Ureter (tissue), 1 donor: ENCODE measurements at places on chromosomes 1 and 21.

DNA sequence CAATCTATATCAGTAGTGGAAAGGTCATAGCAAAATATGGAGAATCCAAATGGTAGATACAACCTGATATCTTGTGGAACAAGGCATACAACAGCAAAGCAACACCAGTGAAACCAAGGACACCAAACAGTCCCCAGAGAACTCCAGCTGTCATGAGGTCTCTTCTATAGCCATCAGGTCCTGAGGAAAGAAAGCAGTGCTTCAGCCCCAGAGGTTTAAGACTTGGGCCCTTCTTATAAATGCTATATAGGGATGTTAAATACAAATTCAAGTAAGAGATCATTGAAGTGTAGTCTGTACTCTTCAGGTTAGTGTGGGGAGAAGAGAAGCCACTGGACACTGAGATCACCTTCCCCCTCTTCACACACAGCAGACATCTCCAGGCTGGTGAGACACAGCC is 10.1 kb downstream of the FCRL2 start:
- DNase-seq: no peak

DNA sequence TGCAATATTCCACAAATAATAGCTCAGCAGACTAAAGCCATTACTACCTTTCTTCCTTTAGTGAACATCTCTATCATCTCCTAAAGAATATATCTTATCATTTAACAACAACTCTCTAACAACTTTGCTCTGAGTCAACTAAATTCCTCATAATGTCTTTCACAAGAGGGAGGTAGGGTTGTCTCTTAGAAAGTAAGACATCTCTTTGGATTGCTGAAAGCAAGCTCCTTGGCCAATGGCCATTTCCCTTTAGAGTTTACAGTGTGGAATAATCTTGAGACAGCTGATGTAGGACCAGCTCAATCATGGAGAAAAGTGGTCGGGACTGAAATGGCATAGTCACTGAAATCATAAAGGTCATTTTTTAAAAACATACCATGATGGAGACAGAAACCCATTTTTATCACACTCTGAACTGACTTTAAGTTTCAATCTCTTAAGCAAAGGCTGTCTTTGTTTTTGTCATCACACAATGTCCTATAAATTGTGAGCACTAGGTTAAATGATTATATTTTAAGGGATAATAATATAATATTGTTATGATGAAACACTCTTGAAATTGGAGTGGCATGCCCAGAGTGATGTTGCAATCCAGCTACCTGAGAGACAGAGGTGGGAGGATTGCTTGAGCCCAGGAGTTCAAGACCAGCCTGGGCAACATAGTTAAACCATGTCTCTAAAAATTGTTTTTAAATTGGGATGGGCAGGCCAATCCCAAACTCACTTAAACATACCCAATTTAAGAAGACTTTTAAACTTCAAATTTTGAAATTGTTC is 91.1 kb downstream of the SLC44A5 start:
- no peak for DNase-seq

- DNase-seq: no peak
Observed at GRCh38 chr1:201400212-201400851, 1.2 kb upstream of the LAD1 start.

DNA sequence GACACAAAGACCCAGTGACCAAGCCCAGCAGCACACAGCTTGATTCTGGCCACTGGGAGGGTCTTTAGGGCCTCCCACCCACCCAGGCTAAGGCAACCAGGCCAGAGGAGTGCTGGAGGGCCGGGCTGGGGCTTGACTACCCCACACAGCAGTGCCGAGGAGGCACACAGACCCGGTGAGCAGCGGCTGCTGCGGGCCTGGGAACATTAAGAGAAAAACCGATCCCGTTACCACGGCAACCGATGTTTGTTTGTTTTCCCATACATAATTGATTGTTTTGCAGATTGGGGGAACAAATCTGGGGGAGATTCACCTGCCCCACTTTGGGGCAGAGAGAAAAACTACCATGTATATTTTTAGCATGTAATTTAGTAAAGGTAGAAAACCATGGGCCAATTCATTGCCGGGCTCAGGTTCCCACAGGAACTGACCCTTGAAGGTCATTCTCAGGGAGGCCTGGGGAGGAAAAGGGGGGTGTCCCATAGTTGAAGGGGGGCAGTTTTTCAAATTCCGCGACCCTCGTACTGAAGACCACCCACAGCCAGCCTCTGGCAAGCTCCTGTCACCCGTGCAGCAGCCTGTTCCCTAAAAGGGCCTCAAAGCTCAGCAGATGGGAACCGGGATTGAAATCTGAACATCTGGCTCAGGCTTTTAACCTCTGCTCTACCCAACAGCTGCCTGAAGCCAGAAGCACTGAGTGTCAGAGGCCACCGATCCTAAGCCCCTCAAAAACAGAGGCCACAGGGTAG is 35.3 kb downstream of the CHD5 start:
- DNase-seq: no peak

DNA sequence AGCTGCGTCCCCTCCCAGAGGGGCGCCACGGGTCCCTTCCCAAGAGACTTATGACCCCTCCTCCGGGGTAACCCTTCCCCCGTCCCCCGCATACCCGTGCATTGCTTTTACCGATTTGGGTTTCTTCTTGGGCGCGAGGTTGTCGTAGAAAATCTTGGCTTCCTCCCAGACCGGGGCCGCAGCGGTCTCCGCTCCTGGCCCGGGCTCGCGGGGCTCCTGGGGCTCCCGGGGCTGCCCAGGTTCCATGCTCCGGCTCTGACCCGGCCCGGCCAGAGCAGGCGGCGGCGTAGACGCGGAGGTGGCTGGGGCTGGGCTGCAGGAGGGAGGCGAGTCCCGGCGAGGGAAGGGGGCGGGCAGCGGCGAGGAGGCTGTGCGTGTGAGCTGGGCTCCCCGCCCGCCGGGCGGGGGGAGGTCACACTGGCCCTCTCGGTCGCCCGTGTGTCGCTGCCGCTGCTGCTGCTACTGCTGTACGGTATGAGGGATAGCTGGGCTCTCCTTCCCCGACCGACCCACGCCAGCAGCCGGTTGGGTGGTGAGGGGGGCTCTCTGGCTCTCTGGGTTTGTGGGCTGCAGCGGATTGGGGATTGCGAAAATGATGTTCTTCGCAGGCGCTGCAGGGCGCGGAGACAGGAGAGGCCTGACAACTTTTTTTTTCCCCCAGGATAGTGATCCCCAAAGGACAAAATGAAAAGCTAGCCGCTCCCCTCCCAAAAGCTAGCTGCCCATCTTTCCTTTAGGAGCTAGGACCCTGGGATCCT is at the start of gene NT5C1A:
Gene NT5C1A, minus strand, starts transcription at position 315 of the 758 bp plus-strand sequence. Its CDS starts 69 bp downstream, at position 246.
- DNase-seq: no peak

DNA sequence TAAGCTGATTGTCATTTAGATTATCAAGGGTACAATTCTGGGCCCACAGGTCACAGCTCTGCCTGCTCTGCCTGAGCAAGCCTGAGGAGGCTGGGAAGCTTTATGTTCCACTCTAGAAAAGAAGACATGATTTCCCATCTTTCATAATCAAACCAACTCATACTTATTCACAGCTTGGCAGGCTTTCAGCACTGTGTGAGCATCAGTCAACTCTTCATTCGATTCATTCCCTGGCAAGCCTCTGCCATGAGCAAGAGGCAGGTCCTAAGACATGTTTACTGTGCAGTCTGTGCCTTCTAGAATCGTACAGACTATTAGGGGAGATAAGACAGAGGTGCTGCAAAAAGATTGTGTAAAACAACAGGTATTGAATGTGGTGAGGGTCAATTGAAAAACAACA is 24.5 kb upstream of the KIRREL1 start:
- no peak for DNase-seq

DNA sequence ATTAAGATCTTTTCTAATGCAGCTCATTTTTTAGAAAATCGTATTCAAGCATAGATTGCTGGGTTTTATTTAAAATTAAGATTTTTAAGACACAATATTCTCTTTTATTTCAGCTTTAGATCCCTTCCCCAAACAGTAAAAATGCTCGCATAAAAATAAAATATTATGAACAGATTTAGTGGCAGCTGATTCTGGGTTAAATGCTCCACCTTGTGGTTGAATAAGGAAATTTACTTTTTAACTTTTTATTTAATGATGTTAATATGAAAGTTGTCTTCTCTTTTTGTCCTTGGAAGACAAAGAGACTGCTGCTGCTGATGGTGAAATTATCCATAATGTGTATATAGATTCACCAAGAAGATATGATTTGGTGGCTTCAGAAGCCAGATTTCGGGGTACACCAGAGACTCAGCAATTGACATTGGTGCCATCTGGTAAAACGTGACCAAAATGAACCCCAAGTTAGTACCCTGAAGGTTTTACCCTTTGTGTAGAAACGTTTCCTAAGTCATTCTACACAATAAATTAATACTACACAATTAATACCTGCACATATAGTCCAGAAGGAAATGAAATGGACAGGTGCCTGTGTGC is 128.0 kb downstream of the ADAMTS1 start:
- no peak for DNase-seq

DNA sequence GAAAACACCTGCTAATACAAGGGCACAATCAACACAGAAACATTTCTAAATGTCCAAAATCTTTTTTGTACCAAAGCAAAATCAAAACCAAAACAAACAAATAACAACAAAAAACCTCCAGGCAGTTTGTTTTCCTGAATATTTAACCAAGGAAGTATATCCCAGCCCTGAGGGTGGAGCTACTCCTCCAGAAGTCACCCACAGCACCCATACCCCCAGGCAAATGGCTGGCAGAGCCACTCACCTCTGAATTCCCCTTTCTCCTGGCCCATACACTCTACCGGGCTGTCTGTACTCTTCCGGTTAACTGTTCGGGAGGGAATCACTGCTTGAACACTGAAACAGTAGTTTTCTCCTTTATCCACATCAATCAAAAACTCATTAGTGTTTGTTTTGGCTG is 9.5 kb downstream of the F3 start:
- DNase-seq: no peak

DNA sequence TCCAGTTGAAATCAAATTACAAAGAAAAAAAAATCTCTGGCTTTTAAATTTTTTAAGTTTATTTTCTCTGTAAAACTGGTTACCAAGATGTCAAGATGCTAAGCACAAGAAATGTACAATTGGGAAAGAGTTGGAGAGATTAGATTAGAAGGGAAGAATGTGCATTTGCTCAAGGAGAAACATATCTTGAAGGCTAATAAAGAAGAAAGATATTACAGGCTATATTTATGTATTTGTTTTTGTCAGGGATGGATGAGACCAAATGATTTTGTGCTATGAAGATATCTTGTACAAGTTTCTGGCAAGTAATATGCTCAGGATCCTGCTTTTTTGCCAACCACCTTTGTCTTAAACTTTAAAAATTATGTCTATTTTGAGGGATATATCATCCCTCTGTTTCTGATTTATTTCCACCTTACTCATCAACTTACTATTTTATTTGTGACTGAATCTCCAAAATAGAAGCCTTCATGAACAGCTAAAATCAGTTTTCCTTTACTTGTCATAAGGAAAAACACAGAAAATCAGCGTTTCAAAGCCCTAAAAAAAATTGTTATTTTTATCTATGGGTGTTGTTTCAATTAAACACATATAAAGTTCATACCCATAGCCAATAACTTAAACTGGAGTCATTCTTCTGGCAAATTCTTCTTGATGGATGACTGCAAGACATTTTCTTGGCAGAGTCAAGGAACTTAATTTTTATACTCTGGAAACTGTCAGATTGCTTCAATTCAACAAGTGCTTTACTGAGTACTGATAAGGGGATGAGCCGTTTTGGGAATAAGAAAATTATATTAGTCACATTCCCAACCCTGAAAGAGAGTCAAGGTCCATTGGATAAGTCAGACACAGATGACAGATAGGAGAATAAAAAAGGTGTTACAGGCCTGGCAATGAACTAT is 141.8 kb downstream of the CTH start:
- no peak for DNase-seq

GRCh38 chr21:35359076-35359475 is 310.0 kb upstream of the RUNX1 start:
- no peak for DNase-seq

- no peak for DNase-seq
Observed at GRCh38 chr1:153799566-153800465, 24.6 kb downstream of the SLC27A3 start.

- DNase-seq: no peak
Observed at GRCh38 chr1:204350312-204350711, 9.4 kb downstream of the PLEKHA6 start.

- DNase-seq: no peak
Observed at GRCh38 chr1:5865774-5866173, 126.5 kb downstream of the NPHP4 start.

GRCh38 chr1:8641377-8641997 is 176.0 kb downstream of the RERE start:
- DNase-seq: no peak

- DNase-seq: no peak
Observed at GRCh38 chr1:109598156-109598555, 21.3 kb downstream of the GNAT2 start.

GRCh38 chr21:40015818-40016217 is 148.6 kb downstream of the PCP4 start:
- DNase-seq: peak; percentile 12

GRCh38 chr1:234978397-234979295 is 150.0 kb downstream of the TOMM20 start:
- DNase-seq: no peak

DNA sequence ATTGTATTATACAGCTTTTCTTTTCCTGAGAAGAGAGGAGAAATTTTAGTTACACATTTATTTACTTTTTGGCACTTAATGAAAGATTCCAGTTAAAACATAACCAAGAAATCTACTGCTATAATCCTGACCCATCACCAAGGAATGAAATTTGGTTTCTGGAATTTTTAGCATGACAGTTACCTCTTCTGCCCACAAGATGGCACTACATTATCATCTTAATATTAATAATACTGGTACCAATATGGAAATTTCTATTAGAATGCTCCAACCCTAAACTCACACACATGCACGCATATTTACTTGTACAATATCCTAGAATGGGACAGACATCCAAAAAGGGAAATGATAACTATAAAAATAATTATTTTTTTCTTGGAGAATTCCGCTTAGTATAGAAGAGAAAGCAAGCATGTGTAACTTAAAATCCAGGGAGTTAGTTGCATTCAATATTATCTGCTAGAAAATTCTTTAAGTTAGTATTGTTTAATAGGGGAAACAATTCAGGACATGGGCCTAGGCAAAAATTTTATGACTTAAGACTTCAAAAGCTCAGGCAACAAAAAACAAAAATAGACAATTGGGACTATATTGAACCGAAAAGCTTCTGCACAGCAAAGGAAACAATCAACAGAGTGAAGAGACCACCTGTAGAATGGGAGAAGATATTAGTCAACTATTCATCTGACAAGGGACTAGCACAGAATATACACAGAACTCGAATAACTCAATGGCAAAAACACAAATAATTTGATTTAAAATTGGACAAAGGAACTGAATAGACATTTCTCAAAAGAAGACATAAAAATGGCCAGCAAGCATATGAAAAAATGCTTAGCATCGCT is 37.4 kb downstream of the MAP3K21 start:
- DNase-seq: no peak

- no peak for DNase-seq
Observed at GRCh38 chr1:216113181-216113580, 310.1 kb downstream of the USH2A start.

DNA sequence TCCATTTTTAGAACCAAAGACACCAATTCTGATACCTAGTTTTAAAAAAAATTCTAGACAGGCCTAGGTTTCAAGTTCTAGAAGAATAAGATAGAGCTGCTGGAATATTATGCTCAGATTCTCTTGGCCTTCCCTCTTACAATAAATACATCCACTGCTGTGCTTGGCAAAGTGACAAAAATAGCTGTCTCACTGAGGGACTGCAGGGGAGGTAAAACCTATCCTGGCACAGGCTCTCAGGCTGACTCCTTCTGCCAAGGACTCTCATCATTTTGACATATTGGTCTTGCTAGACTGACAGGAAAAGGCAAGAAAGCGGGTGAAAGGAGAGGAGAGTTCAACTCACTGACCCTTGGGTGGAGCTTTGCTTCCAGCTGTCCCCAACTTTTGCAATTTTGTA is 197.0 kb upstream of the LHX8 start:
- no peak for DNase-seq

GRCh38 chr1:24489674-24490073 is 13.0 kb upstream of the RCAN3 start:
- no peak for DNase-seq
